DMS79 (cell line): ENCODE measurements at places on chromosomes 7 and 10.

DNA sequence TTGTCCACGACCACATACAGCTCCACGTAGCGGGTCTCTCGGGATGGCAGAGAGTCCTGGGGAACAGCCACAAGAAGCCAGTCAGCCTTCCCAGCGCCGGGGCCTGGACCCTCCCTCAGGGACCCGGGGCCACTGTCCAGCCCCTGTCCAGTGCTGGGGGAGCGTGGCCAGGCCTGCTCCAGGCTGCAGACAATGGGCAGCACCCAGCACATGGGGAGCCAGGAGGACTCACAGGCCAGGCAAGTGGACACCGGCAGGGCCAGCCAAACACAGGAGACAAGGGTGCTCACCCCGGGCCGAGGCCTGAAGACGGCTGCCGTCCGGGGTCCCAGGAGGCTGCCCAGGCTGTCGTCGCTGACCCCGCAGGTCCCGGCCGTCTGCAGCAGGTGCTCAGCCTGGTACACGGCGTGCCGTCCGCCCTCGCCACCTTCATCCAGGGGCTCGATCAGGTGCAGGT, 3.7 kb downstream of the ADAM8 start:
- no peak for DNase-seq

DNA sequence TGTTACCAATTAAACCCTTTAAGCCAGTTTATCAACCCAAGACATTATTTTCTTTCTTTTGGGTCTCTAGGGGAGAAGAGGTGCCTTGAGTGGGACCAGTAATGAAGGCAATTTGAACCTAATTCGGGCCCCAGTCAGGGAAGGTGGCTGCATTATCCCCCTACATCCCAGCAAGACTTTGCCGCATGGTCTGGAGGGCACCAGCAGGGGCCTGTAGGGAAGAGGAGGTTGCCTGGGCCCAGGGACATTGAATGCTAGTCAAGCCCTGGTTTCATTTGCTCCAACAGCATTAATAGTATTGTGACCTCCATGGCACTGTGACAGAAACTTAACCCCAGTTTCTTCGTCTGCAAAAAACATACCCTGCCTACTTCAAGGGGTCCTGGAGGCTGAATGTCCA, 108.8 kb downstream of the CUX1 start:
- no peak for DNase-seq

DNA sequence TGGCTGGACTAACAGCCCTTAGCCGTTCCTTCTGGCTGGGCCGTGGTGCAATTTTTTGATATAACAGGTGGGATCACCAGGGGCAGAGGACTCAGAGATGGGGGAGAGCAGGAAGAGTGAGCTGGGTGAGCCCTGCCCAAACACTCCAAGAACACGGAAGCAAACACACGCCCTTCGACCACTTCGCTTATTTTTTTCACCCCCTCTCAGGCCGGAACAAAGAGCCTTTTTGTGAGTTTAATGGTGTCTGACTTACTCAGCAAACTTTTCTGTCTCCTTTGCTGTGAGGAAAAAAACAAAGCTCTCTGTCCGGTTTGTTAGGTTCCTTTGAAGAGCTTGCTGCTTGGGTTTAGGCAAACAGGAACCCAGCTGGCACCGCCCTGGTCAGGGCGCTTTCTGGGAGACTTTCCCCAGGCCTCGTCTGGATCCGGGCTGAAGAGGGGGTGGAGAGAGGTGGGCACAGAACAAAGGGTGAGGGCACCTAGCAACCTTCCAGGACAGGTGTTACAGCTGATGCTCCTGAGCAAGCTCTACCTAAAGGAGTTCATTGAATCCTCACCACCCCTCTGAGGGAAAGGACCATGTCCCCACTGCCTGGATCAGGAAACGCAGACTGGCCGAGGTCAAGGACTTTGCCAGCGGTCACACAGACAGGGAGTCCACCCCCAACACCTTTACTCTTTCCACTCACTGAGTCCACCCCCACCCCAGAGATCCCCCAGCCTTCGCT, 23.3 kb downstream of the CALML3 start:
- peak; percentile 65 for DNase-seq

GRCh38 chr7:85535974-85536729, 349.3 kb upstream of the SEMA3D start:
- DNase-seq, result no peak

DNA sequence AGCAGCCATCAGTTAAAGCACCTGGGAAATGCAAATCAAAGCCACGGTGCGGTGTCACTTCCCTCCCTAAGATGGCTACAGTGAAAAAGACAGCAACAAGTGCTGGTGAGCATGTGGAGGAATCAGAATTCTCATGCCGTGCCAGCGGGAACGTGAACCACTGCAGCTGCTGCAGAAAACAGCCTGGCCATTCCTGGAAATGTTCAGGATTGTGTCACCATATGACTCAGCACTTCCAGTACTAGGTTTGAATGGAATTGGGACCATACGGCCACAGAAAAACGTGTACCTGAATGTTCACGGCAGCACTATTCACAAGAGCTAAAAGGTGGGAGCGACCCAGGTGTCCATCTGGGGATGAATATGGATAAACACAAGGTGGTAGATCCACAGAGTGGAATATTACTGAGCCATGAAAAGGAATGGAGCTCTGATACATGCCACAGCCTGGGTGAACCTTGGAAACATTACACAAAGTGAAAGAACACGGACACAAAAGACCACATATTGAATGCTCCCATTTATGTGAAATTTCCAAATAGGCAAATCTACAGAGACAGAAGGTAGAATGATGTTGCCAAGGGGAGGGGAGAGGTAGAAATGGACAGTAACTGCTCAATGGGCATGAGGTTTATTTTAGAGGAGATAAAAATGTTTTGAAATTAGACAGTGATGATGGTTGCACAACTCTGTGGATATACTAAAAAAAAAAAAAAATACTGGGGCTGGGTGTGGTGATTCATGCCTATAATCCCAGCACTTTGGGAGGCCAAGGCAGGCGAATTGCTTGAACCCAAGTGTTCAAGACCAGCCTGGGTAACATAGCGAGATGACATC, 61.6 kb downstream of the MICALL2 start:
- DNase-seq, result no peak

DNA sequence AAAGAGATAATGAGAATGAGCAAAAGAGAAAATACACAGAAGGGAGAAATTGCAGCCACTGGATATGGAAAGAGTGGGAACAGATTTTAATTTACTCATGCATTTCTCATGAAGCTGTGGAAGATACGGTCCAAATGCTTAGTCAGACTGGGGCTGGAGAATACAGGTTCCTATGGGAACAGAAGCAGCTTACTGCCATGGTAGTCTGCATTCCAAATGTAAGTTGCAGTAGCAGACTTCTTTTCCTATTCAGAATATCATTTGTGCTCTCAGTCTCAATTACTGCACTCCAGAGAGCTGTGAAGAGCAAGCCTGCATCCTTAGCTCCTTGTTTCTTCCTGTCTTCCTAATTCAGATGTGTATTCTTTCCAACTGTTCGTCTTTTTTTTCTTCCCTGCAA, 190.8 kb upstream of the TMEM196 start:
- no peak for DNase-seq

DNA sequence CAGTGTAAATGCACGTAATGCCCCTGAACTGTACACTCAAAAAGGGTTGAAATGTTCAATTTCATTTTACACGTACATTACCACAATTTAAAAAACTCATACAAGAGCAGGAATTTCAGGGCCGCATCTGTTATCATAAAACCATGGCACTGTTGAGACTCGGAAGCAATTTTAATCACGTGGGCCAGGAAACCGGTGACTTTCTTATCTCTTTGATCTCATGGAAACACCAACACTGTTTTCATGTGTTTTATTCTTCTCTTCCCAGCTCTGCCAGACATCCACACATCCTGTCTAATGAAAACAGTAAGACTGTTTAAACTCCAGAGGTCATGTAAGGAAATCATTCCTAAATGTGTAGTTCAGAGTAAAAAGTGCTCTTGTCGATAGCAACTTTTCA, 35.9 kb downstream of the PTPRE start:
- no peak for DNase-seq

- DNase-seq, result no peak
Measured at GRCh38 chr10:131096031-131096430, 215.5 kb downstream of the TCERG1L start.

GRCh38 chr7:16940776-16941175, 59.0 kb upstream of the AGR3 start:
- DNase-seq, result no peak

DNA sequence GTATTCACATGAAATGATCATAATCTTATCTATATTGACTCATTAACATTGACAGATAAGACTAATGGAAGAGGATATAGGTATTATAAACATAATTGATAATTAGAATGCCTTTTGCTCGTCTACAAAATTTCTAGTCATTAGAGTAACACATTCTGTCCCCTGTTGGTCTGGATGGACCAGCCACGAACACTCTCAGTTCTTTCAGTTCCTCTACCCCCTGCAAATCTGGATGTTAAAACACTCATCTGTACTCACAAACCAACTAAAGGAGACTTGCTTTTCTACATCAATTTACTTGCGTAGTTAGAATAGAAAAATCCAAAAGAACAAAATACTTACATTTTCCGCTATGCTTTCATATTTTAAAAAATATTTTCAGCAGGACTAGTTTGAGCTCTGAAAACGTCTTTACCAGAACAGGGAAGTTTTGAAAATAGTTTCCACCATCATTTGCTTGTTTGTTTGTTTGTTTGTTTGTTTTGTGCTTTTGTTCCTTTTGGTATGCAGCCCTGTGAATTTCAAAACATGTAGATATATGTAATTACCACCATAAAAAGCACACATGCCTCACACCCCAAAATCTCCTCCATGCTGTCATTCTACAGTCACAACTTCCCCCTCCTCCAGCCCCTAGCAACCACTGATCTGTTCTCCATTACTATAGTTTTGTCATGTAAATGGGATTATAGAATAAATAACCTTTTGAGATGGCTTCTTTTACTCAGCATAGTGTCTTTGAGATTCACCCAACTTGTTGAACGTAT, 103.8 kb downstream of the FZD1 start:
- DNase-seq, result no peak

DNA sequence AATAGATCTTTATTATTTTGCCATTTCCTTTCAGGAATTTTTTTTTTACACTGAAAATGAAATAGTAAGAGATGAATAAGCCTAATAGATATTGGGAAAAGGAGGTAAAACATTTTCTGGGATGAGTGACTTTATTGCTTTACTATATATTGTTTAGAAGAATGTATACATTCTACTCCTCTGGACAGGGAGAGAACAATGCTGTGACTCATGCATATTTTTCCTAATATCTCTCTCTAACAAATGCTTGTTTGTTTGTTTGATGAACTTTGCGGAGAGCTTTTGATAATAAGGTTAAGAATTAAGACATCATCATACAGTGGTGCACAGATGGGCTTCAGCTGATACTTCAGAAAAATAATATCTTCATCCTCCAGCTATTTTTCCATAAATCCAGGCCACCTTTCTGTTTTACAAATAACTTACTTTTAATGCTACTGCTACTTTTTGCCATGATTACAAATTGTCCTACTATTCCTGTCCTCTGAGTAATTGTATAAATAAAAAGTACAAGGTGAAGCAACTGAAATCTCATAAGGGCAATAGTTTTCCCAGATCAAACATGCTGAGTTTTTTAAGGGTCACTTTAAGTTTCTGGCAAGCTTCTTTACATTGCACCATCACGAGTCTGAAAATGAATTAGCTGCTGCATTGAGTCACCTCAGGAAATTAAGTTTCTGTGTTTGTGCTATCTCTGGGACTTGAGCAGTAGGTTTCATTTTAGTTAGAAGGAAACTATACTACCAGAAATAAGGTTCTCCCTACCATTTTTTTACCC, 207.3 kb upstream of the POT1 start:
- DNase-seq, result no peak

DNA sequence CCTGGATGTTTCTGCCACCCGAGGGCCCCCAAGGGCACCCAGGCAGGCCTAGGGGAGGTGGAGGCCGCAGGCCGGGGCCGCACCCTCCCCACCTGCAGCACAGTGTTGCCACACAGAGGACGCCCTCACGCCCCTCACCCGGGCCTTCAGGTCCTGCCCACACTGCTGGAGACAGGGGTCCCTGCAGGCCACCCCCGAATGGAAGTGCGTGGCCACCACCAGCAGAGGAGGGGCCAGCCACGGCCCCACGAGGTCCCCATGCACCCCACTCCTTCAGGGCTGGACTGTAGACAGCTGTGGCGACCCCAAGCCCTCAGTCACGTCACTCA, 35.4 kb downstream of the ADAP1 start:
- no peak for DNase-seq

GRCh38 chr10:50653142-50653541, 29.4 kb upstream of the SGMS1 start:
- no peak for DNase-seq

DNA sequence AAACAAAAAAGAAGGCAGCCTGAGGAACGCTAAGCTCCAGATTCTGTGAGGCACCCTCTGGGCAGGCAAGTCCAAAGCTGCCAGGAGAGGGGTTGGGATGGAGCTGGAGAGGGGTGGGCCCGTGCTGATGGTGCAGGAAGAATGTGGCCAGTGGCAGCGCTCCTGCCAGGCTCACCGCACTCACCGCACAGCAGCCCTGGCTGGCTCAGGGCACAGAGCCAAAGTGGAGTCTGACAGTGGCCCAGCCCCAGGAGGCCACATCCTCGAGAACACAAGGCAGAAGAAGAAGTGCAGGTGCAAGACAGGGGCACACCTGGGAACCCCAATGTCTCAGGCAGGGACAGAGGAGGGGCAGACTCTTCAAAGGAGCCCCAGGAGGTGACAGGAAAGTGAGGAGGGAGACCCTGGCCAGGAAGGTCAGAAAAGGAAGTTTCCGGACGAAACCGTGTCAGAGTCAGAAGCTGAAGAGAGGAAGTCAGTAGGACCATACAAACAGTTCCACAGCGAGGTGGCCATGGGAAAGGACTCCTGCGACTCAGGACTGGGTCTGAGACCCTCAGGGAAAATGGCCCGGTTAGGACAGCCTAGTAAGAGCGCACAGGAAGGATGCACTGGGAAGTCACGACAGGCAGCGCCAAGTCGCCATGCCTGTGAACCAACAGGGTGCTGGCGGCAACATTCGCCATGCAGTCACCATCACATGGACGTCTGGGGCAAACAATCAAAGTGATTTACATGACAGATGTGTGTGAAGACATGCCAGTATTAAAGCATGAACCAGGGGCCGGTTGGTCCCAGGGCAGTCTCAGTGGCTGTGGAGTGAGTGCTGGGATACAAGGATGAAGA, 54.4 kb downstream of the COBL start:
- DNase-seq, result peak; percentile 35

DNA sequence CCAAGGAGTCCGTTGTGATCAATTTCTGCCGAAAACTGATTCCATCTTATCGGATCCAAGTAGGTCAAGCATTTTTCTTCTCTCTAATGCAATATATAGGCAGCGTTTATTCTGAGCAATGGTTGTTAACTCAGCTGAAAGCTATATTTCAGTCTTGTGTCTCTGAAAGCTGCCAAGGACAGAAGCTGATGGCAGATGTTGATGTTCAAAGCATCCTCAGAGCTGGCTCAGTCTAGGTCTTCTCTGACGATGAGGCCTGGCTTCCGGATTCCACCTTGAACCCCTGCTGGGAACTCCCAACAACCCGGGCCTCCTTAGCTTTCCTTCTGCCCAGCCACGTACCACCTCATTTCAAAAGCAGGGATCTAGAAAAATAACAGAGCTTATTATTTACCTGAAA, 863.6 kb downstream of the NRG3 start:
- DNase-seq, result no peak
